A172 (cell line): ENCODE measurements at places on chromosomes 11 and 22. TPM values are rescaled to one million over a fixed set of nuclear protein-coding genes. Genes with fewer than 3 reads are reported as not detected.

CELSR1 gene
- 16.7 and 19.6 TPM in 2 replicates for total RNA-seq

BCO2 gene
- total RNA-seq: 0.10 TPM in 1 of 2 replicates, not detected in the other

OPCML gene
- total RNA-seq: not detected in 2 replicates

GRCh38 chr11:72380132-72380503 lies 54.2 kb downstream of the CLPB start:
- no peak for DNase-seq

TECTA gene
- total RNA-seq: 0.03 and 0.05 TPM in 2 replicates

TSGA10IP gene
- not detected in 2 replicates for total RNA-seq

BIK gene
- 6.3 and 8.6 TPM in 2 replicates for total RNA-seq

DNA sequence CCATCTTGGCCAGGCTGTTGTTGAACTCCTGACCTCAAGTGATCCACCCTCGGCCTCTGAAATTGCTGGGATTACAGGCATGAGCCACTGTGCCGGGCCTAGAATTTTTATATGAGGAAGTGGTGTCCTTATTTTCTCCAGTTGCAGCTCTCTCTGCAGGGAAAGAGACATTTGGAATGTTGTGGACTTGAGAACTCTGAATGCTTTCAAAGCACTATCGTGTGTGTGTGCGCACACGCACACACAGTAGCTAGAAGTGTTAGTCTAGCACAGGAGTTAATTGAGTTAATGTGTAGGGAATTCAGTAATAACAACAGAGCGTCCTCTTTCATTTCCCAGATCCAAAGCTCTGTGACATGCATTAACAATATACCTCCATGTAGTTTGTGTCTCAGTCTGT lies 164.0 kb upstream of the RASSF10 start:
- DNase-seq: no peak

GRAMD1B gene
- total RNA-seq: 4.6 and 6.5 TPM in 2 replicates

GRCh38 chr11:88861618-88862017 lies 204.2 kb downstream of the GRM5 start:
- no peak for DNase-seq

- DNase-seq: no peak
Observed at GRCh38 chr11:15863411-15863810, 492.9 kb downstream of the SOX6 start.

SEPTIN3 gene
- total RNA-seq: 7.7 and 8.3 TPM in 2 replicates

- no peak for DNase-seq
Observed at GRCh38 chr22:50711446-50712340, 26.3 kb upstream of the ACR start.

OR8D1 gene
- total RNA-seq: not detected in 2 replicates

GRCh38 chr22:44557064-44557748 lies 59.2 kb upstream of the RTL6 start:
- no peak for DNase-seq

DNA sequence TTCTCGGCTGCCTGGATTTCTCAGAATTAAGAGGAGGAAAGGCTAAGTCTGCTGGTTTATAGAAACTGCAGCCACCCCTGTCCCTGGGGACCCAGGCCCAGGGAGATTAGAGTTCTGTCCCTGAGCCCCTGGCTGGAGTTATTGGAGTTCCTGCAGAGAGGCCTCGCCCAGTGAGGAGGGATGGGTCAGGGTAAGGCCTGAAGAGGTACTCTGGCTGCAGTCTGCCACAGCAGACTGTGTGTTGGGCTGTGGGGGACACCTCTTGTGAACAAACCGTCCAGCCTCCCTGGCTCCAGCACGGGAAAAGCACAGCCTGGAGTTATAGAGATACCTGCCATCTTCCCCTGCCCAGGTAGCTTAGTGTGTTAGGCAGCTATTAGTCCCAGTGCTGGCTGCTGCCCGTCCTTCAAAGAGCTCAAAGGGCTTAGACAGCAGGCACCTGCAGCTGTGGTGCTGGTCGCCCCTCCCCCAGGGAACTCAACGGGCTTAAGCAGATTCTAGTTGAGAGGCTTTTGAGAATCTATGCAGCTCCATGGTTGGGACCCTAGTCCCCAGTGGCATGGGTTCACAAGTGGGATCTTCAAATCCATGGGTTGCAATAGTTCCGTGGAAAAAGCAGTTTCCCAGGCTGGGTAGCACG lies 36.6 kb upstream of the MUC15 start:
- no peak for DNase-seq

GRCh38 chr11:82796998-82797961 lies 63.6 kb upstream of the FAM181B start:
- no peak for DNase-seq

REXO2 gene
- 136 and 168 TPM in 2 replicates for total RNA-seq

IGSF22 gene
- not detected in 2 replicates for total RNA-seq

MYO7A gene
- total RNA-seq: 0.05 TPM in 1 of 2 replicates, not detected in the other

- DNase-seq: no peak
Observed at GRCh38 chr11:45285930-45286632, at the start of gene SYT13. SYT13 (minus strand) TSS chr11:45286341; CDS start chr11:45286207, 134 bp downstream.

LSP1 gene
- 2.2 and 71.7 TPM in 2 replicates for total RNA-seq

DNA sequence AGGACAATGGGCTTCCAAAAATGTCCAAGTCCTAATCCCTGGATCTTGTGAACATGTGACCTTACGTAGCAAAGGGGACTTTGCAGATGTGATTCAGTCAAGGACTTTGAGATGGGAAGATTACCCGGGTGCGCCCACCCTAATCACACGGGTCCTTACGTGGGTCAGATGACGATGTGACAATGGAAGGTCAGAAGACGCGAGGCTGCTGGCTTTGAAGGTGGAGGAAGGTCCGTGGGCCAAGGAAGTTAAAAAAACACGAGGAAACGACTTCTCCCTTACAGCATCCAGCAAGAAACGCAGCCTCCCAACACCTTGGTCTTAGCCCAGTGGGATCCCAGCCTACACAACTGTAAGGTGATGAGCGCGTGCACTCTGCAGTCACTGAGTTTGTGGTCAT lies 860.1 kb downstream of the TBC1D22A start:
- DNase-seq: no peak

- no peak for DNase-seq
Observed at GRCh38 chr22:22916215-22916951, 28.8 kb downstream of the IGLL5 start.

- no peak for DNase-seq
Observed at GRCh38 chr11:33320016-33320813, 63.0 kb downstream of the HIPK3 start.

DNA sequence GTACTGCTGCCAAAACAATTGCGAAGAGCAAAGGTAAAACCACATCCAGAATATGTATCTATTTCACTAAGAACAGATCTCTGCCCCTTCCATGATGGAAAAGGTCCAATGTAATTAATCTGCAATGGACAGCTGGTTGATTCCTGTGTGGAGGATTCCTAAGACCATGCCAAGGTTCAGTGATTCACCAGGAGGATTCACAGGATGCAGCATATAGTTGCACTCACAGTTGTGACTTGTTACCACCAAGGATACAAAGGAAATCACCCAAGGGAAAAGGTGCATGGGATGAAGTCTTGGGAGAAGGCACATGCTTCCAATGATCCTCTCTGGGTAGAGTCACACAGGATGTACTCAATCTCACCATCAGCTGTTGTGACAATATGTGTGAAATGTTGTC lies 35.1 kb upstream of the CUL5 start:
- no peak for DNase-seq

DNA sequence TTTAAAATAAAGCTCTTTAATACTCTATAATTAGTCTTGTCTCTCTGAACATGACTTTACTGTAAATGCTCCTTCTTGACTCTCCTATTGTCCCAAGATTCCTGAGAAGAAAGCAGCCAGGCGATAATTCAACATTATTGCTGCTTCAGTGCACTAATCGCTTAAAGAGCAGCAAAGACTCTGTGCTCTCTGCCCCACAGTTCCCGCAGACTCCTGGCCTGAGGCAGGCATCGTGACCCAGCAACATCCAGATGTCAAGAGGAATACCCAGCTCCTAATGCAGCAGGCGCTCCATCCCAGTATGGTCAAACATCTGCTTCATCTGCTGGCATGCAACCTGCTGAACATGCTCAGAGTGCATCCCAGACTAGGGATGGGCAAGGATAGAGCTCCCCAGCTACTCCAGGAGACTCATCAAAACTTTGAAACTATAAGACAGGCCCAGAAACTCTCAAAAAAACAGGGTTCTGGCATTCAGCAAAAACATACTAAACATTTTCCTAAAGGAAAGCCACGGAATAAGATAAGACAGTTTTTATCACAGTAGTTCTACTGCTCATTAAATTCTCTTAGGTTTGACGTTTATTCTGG lies 270.0 kb downstream of the SOX6 start:
- no peak for DNase-seq

- DNase-seq: no peak
Observed at GRCh38 chr11:117564321-117564720, 232.7 kb downstream of the DSCAML1 start.

DNA sequence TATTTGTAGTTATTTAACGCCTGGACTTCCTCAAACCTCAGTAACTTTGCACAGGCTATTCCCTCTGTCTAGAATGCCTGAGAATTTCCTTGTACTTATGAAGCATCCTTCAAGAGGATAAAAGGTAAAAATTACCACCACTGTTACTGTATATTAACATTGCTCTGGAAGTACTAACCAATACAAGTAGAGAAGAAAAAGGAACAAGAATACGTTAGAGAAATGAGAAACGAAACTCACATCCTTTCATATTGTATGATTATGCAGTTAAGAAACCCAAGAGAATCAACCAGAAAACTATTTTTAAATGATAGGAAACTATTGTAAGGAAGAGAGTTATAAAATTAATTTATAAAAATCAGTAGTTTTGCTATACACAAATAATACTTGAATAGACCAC lies 48.2 kb upstream of the OR5P2 start:
- no peak for DNase-seq

ABCG4 gene
- 0.05 TPM in 1 of 2 replicates, not detected in the other for total RNA-seq

OR5P2 gene
- not detected in 2 replicates for total RNA-seq

GRCh38 chr22:43077121-43077877 lies 11.9 kb downstream of the TTLL1 start:
- DNase-seq: no peak

GRCh38 chr11:29782447-29782846 lies 234.4 kb downstream of the KCNA4 start:
- no peak for DNase-seq

MAJIN gene
- total RNA-seq: not detected in 2 replicates

KRTAP5-8 gene
- total RNA-seq: not detected in 2 replicates

GRCh38 chr11:91173701-91174100 lies 950.9 kb upstream of the CHORDC1 start:
- peak; percentile 1 for DNase-seq

ROBO4 gene
- total RNA-seq: 11.7 and 15.9 TPM in 2 replicates

DNA sequence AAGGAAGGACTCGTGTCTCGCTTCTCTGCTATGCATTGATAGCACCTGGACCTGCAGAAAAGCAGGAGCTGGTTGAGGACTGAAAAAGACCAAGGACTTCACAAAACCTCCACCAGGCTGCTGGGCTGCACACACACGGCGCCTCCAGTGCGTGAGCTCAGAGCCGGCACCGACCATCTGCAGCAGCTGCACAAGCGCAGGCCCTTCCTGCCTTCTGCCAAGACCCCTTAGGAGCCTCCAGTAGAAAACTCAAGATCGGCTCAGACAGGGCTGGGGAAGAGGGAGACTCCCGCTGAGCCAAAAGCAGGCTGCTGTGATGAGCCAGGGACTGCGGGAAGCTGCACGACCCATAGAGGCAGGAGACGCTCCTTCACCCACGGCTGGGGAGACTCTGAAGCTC lies 70.9 kb downstream of the PHF21B start:
- DNase-seq: no peak

DNA sequence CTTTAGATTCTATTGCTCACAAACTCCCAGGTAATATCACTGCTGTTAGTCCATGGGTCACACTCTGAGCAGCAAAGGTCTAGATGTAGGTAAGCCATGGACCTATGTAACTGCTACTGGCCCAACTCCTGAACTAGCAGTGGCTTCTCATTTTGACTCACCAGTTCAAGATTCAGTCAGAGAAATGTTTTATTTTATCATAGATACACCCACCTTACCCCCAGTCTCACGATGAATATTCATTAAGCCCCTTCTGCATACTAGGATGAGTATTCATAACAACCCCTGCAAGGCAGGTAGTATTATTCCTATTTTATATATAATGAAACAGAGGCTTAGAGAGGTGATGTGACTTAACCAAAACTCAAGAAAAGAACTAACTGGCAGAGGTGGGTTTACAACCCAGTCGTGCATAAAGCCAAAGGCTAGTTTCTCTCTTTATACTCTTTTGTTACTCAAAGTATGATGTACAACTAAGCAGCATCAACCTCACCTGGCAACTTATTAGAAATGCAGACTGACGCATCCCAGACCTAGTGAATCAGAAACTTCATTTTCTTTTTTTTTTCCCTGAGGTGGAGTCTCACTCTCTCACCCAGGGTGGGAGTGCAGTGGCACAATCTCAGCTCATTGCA lies 957.6 kb upstream of the CCDC90B start:
- DNase-seq: no peak

DNA sequence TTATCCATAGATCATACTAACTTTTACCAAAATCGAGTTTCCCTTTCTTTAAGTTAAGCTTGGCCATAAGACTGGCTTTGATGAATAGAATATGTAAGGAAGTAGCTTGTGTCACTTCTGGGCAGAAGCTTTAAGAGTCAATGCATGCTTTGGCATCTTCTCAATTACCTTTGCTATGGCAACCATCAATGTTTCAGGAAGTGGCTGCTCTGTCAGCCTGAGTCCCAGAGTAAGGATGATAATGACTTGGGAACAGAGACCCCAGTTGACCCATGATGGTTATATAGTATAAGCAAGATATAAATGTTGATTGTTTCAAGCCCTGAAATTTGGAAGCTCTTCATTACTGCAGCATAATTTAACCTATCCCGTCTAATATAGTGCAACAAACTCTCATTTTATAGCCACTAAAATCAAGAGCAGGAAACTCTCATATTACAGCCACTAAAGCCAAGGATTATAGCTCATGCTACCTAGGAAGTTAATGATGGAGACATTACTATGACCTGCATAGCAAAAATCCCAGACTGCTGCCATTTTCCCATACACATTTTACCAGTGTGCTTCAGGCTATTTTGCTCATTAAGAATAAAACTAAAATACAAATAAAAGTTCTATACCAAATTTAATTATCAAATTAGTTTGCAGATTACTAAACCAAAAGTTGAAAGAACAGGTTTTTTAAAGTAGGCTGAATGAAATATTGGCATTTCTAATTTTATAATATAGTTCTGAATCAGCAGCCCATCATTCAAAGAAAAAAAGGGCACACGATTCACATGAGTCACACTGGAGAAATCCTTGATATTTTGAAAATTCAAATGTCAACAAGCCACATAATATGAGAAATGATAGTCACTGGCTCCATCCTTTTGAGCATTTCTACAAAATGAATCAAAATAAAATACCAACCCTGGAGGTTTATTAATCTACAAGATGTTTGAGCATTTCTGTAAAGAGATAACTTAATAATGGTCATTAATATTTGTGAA lies 23.8 kb downstream of the FSHB start:
- peak; percentile 18 for DNase-seq

GRCh38 chr11:45270946-45271716 lies 15.0 kb downstream of the SYT13 start:
- DNase-seq: no peak

- DNase-seq: no peak
Observed at GRCh38 chr22:33889748-33890147, 30.5 kb downstream of the LARGE1 start.

MIAT gene
- 1.9 and 2.2 TPM in 2 replicates for total RNA-seq

- no peak for DNase-seq
Observed at GRCh38 chr11:108063410-108063809, 54.7 kb downstream of the CUL5 start.

YAP1 gene
- 33.2 and 44.5 TPM in 2 replicates for total RNA-seq

- DNase-seq: no peak
Observed at GRCh38 chr11:116042146-116042545, 537.9 kb upstream of the CADM1 start.
